ENCODE measurements at places on chromosomes 1 and 21.

- H3K27ac ChIP-seq, result no peak overlapping the region
- DNase-seq, result peak; percentile 24
- peaks cover 6% of the 10 kb centered on the region for H3K27me3 ChIP-seq
- H3K4me1 ChIP-seq, result peaks cover 11% of the 10 kb centered on the region
- no peaks in the 10 kb centered on the region for H3K36me3 ChIP-seq
- no peak overlapping the region for H3K4me3 ChIP-seq
Observed at GRCh38 chr1:115545791-115546733, 95.7 kb upstream of the VANGL1 start.

DNA sequence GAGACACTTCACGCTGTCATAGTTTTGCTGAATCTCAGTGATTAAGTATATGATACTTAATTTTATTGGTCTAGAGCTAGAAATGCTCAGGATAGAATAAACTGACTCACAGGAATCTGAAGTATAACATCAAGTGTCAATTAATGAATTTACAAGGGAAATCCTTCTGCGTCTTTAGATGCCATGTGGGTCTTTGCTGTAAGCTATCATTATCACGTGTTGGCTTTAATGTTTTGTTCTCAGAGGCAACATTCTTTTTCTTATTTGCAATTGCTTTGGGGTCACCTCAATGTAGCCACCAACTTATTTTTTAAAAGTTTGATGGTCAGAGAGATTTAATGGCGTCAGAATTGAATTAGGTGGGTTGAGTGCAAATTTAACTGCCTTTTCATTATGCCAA is 680.1 kb upstream of the PTBP2 start:
- no peaks in the 10 kb centered on the region for H3K4me1 ChIP-seq
- H3K27ac ChIP-seq, result no peak overlapping the region
- DNase-seq, result no peak
- H3K4me3 ChIP-seq, result no peak overlapping the region
- no peaks in the 10 kb centered on the region for H3K36me3 ChIP-seq

GRCh38 chr21:35222541-35222941 is 173.4 kb upstream of the RUNX1 start:
- DNase-seq, result peak; percentile 71
- peaks cover 76% of the 10 kb centered on the region for H3K4me1 ChIP-seq
- peak overlapping the region; percentile 40 for H3K4me3 ChIP-seq
- peaks cover 2% of the 10 kb centered on the region for H3K36me3 ChIP-seq

GRCh38 chr1:57857809-57858208 is 433.9 kb upstream of the DAB1 start:
- H3K27me3 ChIP-seq, result no peaks in the 10 kb centered on the region
- no peaks in the 10 kb centered on the region for H3K4me1 ChIP-seq
- DNase-seq, result no peak
- no peak overlapping the region for H3K27ac ChIP-seq

GRCh38 chr1:58769809-58770320 is 14.0 kb downstream of the JUN start:
- H3K4me3 ChIP-seq, result no peak overlapping the region
- no peaks in the 10 kb centered on the region for H3K27me3 ChIP-seq
- no peaks in the 10 kb centered on the region for H3K36me3 ChIP-seq
- no peak overlapping the region for H3K27ac ChIP-seq
- no peak for DNase-seq

GRCh38 chr1:110460253-110461220 is 9.6 kb downstream of the PROK1 start:
- H3K4me3 ChIP-seq, result no peak overlapping the region
- no peaks in the 10 kb centered on the region for H3K27me3 ChIP-seq
- peaks cover 4% of the 10 kb centered on the region for H3K4me1 ChIP-seq
- no peak overlapping the region for H3K27ac ChIP-seq

- no peaks in the 10 kb centered on the region for H3K27me3 ChIP-seq
- no peaks in the 10 kb centered on the region for H3K4me1 ChIP-seq
- peak; percentile 8 for DNase-seq
- no peak overlapping the region for H3K4me3 ChIP-seq
- H3K27ac ChIP-seq, result no peak overlapping the region
Observed at GRCh38 chr1:16615253-16616252, 2.2 kb upstream of the NBPF1 start.

GRCh38 chr1:46581681-46582455 is 22.2 kb downstream of the MKNK1 start:
- H3K4me1 ChIP-seq, result peaks cover 25% of the 10 kb centered on the region
- H3K27me3 ChIP-seq, result no peaks in the 10 kb centered on the region
- H3K36me3 ChIP-seq, result peaks cover 3% of the 10 kb centered on the region
- H3K27ac ChIP-seq, result peak overlapping the region; percentile 70

DNA sequence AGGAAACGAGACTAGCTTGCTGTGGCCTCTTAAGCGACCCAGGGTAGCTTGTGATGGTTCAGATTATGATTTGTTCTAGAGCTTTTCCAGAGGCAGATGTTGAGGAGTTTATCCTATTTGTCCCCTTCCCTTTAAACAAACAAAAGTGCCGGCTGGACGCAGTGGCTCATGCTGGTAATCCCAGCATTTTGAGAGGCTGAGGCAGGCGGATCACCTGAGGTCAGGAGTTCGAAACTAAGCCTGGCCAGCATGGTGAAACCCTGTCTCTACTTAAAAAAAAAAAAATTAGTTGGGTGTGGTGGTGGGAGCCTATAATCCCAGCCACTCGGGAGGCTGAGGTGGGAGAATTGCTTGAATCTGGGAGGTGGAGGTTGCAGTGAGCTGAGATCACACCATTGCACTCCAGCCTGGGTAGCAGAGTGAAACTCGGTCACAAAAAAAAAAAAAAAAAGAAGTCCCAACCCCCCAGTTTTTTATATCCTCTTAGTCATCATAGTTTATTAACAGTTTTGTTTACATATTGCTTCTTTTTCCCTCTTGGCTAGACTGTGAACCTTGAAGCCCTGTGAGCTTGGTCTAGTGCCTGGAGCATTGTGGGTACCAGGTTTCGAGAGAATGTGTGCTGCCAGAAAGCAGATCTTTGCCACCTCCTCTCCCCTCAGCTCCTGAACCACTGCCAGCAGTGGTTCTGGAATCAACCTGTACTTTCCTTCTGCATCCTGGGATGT is 29.8 kb downstream of the MAPKAPK2 start:
- peak overlapping the region; percentile 71 for H3K27ac ChIP-seq
- peaks cover 78% of the 10 kb centered on the region for H3K4me1 ChIP-seq
- H3K4me3 ChIP-seq, result no peak overlapping the region
- no peaks in the 10 kb centered on the region for H3K27me3 ChIP-seq
- no peaks in the 10 kb centered on the region for H3K36me3 ChIP-seq

- no peaks in the 10 kb centered on the region for H3K4me1 ChIP-seq
- H3K27me3 ChIP-seq, result peaks cover 13% of the 10 kb centered on the region
- H3K4me3 ChIP-seq, result no peak overlapping the region
- no peak for DNase-seq
Observed at GRCh38 chr21:38196036-38196435, 60.8 kb upstream of the KCNJ15 start.

GRCh38 chr21:19833082-19833481 is 1165.1 kb upstream of the NCAM2 start:
- no peak for DNase-seq
- H3K27ac ChIP-seq, result no peak overlapping the region
- no peaks in the 10 kb centered on the region for H3K4me1 ChIP-seq
- H3K36me3 ChIP-seq, result no peaks in the 10 kb centered on the region
- no peak overlapping the region for H3K4me3 ChIP-seq

DNA sequence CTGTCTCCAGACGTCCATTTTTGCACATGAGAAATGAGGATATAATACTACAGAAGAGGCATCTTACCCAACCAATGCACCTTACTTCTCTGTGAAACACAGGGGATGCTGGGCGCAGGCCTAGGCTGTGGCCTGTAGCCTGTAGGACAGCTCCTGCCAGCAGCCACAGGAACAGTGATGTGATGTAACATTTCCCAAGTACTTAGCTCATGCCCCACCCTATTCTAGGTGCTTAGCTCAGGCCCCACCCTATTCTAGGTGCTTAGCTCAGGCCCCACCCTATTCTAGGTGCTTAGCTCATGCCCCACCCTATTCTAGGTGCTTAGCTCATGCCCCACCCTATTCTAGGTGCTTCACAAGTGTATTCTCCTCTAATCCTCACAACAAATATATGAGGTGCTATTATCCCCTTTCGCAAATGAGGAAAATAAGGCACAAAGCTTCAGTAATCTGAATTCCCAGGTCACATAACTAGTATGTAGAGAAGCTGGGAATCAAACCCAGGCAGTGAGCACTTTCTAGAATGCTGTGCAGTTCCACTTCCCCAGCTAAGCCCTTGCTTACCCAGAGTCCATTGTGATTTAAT is 4.6 kb upstream of the NAXE start:
- H3K36me3 ChIP-seq, result no peaks in the 10 kb centered on the region
- H3K4me3 ChIP-seq, result no peak overlapping the region
- no peaks in the 10 kb centered on the region for H3K27me3 ChIP-seq
- DNase-seq, result no peak
- peaks cover 34% of the 10 kb centered on the region for H3K4me1 ChIP-seq

DNA sequence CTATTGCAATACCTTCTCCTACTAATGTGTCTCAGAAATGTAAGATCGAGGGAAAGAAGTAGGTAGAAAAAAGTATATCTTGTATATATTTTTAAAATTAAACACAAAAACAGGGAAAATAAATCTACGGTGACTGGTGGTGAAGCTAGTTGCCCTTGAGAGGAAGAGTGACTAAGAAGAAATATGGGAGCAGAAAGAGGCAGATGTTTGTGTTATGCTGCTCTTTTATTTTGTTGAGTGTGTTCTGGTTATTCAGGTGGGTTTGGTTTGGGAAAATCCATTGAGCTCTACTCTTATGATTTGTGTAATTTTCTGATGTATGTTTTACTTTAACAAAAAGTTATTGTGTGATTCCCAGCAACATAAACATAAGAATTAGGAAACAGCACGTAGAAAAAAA is 444.9 kb upstream of the B3GALT2 start:
- no peak overlapping the region for H3K4me3 ChIP-seq
- no peaks in the 10 kb centered on the region for H3K36me3 ChIP-seq
- no peak overlapping the region for H3K27ac ChIP-seq
- peaks cover 8% of the 10 kb centered on the region for H3K4me1 ChIP-seq
- H3K27me3 ChIP-seq, result peaks cover 6% of the 10 kb centered on the region
- no peak for DNase-seq

DNA sequence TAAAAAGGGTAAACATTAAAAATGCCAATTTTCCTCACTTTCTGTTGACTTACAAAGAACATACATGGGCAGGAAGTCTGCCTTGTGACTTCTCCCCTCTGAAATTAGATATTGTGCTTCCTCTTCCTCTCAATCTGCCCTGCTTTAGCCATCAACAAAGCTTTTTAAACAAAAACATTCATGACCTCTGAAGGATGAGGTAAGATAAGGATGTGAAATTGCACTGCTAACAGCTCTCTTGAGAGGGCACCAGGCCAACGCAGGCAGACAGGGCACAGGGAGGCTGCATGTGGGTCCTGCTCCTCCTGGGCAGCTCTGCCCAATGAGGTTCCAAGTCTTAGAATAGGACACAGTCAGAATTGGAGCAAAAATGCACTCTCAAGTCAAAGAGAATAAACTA is 62.1 kb downstream of the DEGS1 start:
- H3K4me1 ChIP-seq, result peaks cover 12% of the 10 kb centered on the region
- DNase-seq, result no peak
- no peak overlapping the region for H3K4me3 ChIP-seq
- peak overlapping the region; percentile 86 for H3K27ac ChIP-seq
- no peaks in the 10 kb centered on the region for H3K27me3 ChIP-seq

Measured in activated T-cell treated with anti-CD3 and anti-CD28 coated beads, Interleukin-2, amount 50 U/mL, for 72 hours (primary cell).